ENCODE measurements at places on chromosomes 7 and 10.

GRCh38 chr7:77205706-77206105 lies 6.1 kb upstream of the FGL2 start:
- DNase-seq: no peak

DNA sequence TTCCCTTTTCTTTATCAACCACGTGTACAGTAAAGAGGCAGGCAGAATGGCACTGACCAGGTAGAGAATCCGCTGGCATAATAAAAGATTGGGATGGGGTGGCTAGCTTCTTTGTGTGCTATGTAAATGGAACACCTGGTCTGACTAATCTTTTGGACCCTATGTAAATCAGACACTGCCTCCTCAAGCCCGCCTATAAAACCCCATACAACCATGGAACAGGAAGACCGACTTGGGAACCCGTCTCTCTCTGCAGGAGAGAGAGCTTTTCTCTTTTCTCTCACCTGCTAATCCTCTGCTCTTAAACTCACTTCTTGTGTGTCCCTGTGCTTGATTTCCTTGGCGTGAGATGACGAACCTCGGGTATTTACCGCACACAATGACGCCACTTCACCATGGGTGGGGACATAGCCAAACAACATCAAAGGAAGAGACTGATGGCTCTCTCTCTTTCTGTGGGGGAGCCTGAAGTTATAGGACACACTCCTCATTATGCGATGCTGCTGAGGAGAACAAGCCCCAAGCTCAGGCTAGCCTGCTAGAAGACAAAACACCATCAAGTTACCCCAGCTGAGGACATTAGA lies 94.2 kb downstream of the ARL5B start:
- DNase-seq: no peak

GRCh38 chr7:47236480-47237129 lies 345.3 kb downstream of the TNS3 start:
- no peak for DNase-seq

- DNase-seq: peak; percentile 95
These were observed 184.4 kb upstream of the LYZL2 start for GRCh38 chr10:30813872-30814481.

DNA sequence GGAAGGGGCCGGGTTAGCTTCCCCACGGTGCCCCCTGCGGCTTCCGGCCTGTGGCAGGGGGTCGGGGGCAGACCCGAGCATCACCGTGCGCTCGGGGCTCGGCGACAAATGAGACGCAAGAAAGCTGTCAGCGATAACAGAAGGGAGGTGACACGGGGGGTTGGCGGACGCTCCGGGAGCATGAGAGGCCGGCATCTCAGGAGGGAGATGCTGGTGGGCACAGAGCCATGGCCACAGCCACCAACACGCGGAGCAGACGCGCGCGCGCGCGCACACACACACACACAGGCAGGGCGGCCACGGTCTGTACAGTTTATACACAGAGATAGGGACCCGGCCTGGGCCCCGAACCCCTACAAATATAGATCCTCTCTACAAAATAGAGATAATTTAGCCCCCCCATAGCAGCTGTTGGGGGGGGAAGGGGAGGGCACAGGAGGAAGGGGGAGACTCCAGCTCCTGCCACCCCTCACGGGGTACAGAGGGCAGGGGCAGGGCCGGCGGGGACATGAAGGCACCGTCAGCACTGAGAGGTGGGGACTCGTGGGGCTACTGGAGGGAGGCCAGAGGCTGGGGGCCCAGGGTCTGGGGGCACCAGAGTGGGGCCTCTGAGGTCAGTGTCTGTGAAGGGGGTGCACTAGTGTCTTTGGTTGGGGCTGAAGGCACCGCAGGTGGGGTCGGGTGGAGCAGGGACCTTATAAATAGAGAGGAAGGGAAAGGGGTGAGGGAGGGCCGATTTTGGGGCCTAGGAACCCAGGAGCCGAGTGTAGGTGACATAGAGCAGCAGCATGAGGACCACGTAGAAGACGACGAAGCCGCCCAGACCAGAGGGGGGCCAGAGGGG lies 884 bp upstream of the SAP25 start:
- DNase-seq: no peak

GRCh38 chr7:112266595-112267270 lies 60.2 kb downstream of the ZNF277 start:
- peak; percentile 69 for DNase-seq

DNA sequence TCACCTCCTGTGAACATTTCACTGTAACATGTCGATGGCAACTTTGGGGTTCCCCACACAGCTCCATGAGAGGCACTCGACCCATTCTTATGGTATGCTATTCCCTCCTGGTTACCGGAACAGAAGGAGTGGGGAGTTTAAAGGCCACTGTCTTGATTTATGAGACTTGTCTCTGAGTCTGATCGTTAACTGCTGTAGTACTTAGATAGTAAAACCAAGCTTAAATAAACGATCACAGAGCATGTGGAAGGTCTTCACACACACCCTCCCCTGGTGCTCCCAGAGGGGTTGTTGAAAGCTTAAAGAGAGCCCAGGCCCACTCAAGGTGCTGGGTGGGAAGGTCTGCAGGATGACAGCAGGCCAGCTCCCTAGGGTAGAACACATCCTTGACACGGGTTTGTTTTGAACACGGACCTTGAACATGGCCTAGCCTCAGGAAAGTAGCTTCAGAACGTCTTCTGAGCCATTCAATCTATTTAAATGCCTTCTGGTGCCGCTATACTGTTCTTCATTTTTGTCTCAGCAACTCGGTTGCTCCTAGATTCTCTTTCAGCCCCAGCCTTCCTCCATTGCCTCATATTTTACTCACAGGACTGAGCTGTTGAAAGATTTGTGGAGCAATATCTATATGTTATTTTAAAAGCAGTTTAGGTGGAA lies 335.3 kb downstream of the FGFR2 start:
- no peak for DNase-seq

- DNase-seq: no peak
These were observed 48.5 kb upstream of the AQP1 start for GRCh38 chr7:30862995-30863705.

GRCh38 chr7:88254721-88255424 lies 35.0 kb upstream of the SRI start:
- peak; percentile 49 for DNase-seq

- DNase-seq: no peak
These were observed 401.2 kb downstream of the GFRA1 start for GRCh38 chr10:115871855-115872254.

GRCh38 chr7:155925682-155926081 lies 113.4 kb upstream of the SHH start:
- DNase-seq: no peak

DNA sequence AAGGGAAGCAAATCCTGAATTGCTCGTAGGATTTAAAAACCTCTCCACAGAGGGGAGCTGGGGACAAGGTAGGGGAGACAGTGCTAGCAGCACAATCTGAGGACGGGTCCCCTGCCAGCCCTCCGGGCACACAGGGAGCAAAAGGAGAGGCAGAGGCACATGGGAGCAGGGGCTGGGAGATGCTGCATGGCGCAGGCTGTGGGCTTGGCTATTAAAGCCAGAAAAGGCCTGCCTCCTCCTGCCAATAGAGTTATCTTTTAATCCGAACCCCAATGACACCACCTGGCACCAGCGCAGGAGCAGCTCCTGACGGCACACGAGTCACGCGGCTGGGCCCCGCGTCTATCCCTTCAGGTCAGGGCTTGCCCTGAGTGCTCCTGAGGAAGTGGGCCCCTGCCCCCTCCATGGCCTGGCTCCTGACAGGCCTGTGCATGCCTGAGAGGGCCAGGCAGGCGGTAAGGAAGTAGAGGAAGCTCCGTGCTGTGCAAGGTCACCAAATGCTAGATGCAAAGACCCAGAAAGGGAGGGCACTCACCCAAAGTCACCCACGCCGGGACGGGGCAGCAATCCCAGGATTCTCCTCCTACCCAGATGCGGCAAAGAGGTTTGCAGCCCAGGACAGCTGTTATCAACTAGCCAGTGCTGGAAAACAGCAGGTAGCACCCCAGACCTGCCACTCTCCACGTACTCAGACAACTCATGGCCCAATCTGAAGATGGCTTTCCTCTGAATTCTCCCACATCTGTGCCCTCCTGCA lies 28.1 kb downstream of the DLG5 start:
- no peak for DNase-seq

- peak; percentile 74 for DNase-seq
These were observed 394.8 kb upstream of the IGFBP3 start for GRCh38 chr7:46315891-46316290.

GRCh38 chr10:132172091-132173066 lies 14.4 kb upstream of the DPYSL4 start:
- DNase-seq: no peak

- DNase-seq: no peak
These were observed 10.0 kb upstream of the SEC24C start for GRCh38 chr10:73734028-73734720.

GRCh38 chr10:88415533-88416130 lies 167.5 kb downstream of the RNLS start:
- DNase-seq: no peak

DNA sequence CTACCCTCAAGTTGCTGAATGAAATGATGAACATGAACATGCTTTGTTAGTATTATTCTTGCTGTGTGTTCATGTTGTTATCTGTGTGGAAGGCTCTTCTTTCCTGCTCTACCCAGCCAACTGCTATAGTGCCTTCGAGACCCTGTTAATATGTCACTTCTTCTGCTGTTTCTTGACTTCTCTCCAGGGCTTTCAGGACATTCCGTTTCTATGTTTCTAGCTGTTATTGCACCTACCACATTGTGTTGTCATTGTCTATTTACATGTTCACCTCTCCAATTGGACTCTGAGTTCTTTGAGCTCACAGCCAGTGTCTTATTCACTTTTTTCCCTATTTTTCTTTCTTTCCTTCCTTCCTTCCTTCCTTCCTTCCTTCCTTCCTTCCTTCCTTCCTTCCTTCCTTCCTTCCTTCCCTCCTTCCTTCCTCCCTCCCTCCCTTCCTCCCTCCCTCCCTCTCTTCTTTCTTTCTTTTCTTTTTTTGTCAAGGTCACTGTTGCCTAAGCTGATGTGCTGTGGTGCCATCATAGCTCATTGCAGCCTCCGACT lies 40.4 kb downstream of the BAMBI start:
- no peak for DNase-seq

DNA sequence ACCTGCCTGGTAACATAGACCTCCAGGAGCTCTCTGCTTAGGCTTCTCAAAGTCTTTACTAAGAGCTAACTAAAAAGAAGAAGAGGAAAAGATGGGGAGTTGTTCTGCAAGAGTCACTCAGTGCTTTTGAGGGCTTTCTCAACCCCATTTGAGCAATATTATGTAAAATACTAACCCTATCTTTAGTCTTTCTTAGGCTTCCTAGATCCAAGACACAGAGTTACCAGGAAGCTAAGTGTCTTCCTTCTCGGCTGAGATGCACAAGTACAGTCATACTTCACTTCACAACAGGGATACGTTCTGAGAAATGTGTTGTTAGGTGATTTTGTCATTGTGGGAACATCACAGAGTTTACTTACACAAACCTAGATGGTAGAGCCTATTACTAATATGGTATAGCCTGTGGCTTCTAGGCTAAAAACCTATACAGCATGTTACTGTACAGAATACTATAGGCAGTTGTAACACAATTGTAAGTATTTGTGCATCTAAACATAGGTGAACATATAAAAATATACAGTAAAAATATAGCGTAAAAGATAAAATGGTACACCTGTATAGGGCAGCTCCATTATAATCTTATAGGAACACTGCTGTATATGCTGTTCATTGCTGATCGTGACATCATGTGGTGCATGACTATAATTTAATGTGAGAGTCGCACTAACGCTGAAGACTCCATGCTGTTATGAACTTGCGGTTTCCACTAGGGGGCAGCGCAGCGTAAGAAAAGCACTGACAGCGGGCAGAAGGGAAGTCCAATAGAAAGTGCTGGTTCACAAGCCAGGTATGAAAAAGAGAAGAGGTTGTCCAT lies 16.3 kb downstream of the ANKRD22 start:
- DNase-seq: peak; percentile 88

GRCh38 chr10:99119258-99119748 lies 116.3 kb downstream of the HPSE2 start:
- no peak for DNase-seq

- no peak for DNase-seq
These were observed 13.5 kb upstream of the ELMO1 start for GRCh38 chr7:37462138-37462537.

DNA sequence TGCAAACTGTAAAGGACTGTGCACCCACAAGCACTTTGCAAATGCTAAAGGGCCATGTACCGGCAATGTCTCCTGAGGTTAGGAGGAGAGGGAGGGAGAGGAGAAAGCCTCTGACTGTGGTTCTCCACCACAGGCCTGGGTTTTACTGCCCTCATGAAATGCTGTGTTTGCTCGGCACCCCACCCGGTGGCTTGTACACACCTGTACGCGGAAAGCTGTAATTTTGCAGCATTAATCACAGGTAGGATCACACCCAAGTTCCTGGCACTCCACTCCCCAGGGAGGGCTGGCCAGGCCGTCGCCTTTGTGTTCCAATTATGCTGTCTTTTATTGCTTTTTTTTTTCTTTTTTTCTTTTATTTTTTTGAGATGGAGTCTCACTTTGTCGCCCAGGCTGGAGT lies 78.5 kb upstream of the MYL10 start:
- no peak for DNase-seq

DNA sequence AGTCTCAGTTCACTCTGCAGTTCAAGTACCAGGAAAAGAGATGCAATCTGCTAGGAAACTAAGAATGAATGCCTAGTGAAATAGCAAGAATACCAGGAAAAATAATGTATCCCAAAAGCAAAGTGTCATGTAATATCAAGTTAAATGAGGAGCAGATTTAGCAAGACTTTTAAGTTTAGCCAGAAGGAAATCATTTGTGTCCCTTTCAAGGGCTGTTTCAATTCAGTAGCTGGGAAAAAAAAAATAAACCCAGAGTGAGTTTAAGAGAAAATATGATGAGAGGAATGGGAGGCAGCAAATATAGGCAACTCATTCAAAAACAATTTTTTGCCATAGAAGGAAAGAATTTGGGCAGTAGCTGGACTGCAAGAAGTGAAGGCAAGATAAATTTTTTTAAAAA lies 135.8 kb downstream of the DGKB start:
- no peak for DNase-seq

- DNase-seq: no peak
These were observed 88.4 kb downstream of the TACC2 start for GRCh38 chr10:122077311-122077875.

DNA sequence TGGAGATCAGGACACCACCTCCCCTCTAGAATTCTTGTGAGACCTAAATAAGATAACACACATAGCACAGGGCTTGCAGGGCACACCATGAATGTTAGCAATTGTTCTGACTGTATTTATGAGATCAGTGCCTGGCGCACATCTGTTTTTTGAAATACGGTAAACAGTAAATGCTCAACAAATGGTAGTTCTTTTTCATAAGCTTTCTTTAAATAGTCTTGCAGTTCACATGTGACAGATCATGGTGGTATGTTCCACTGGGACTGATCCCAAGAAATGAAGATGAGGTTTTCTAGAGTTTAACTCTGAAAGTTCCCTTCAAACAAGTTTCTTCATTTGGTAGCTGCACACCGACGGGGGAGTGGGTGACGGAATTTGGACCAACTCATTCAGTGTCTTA lies 34.8 kb downstream of the CREB5 start:
- DNase-seq: no peak

DNA sequence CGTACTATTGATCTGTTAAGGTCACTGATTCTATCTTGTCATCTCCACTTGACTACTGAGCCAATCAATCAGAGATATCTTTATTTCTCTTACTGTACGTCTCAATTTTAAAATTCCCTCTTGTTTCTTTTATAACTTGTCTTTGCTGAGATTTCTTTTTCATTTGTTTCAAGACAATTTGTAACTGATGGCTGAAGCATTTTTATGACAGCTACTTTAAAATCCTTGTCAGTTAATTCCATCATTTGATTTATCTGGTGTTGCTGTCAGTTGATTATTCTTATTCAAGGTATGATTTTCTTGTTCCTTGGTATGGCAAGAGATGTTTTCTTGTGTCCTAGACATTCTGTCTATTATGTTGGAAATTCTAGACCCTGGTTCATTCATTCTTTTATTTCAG lies 76.6 kb downstream of the TYW1B start:
- DNase-seq: no peak
